ENCODE measurements at places on chromosomes 13 and 19. TPM values are rescaled to one million over a fixed set of nuclear protein-coding genes. Genes with fewer than 3 reads are reported as not detected.
A peak's percentile ranks its signal among the peaks of the same experiment; 100 is the strongest.

Gene ZNF541
- total RNA-seq: 0.71 TPM

Gene CALR
- 454 TPM for total RNA-seq

Gene UBE2L5
- 0.22 TPM for total RNA-seq

Gene SLAIN1
- total RNA-seq: 10.1 TPM

Gene LNX2
- 10.1 TPM for total RNA-seq

Gene OR7C1
- 0.04 TPM for total RNA-seq

Gene ACER1
- not detected for total RNA-seq

Gene HCST
- total RNA-seq: 14.3 TPM

Gene SIGLEC7
- 2.0 TPM for total RNA-seq

DNA sequence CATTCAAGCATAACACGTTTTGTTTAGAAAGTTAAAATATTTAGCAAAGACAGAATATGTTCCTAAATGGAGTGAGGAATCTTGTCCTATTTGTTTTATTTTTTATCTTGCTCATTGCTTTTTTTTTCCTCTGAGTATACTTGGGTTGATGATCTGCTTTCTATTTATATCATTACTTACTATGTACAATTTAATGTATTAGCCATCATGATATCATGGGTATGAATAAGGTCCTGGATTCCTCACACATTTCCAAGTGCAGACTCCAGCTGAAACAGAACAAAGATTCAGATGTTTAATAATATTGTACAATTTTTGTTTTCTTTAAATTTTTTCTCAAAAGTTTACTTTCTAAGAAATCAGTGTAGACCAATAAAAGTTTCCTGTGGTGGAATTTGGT lies 388.2 kb downstream of the GPC6 start:
- DNase-seq: no peak

GRCh38 chr13:45162821-45163220 lies 38.0 kb downstream of the KCTD4 start:
- DNase-seq: no peak

- no peak for DNase-seq
These were observed 73.2 kb downstream of the DIAPH3 start for GRCh38 chr13:60090574-60090973.

DNA sequence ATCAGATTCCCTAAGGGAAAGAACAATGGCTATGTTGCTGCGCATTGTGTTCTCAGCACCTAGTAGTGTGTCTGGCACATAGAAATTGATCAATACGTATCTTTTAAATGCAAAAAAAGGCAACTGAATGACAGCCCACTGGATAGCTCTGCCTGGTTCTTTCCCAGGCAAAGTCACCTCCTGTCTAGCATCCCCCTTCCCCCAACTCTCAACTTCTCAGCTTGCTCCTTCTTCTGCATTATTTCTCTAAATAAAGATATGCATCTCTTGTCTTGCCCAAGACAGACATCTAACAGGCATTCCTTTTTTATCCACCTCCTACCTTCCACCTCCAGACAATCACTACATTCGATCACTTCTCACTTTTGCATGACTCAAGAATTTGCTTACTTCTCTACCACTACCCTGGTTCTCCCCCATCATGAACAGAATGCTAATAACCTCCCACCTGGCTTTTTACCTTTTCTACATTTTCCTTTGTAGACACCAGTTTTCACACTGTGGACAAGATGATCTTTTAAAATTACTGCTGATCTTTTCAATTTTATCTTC lies 26.5 kb upstream of the OXGR1 start:
- no peak for DNase-seq

- DNase-seq: no peak
These were observed 960.0 kb upstream of the PCDH20 start for GRCh38 chr13:62375653-62376052.

DNA sequence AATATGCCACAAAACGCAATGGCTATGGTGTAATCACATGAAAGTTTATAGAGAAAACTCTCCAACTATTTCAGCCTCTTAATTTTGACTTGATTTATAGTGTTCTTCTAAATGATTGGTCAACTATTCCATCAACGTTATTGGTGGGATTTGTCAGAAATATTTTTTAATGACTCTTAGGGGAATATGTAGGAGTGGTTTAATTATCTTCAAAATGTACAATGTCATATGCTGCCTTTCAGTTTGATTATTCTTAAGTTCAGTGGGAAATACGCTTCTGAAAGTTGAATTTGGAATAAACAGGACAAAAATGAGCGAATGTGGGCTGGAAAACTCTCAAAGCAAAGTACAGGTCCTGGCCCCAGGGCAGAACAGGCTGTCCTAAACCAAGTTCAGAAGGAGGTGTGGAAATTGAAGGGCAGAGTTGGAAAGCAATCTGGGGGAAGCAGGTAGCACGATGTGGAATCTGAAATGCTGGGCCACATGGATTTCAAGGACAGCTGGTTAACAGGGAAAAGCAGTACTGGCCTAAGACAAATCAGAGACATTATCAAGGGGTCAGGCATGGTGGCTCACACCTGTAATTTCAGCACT lies 60.8 kb upstream of the MYCBP2 start:
- DNase-seq: no peak

GRCh38 chr13:42392716-42393572 lies 121.0 kb downstream of the AKAP11 start:
- no peak for DNase-seq

- no peak for DNase-seq
These were observed 55.0 kb upstream of the EEF1AKMT1 start for GRCh38 chr13:20828539-20829364.

DNA sequence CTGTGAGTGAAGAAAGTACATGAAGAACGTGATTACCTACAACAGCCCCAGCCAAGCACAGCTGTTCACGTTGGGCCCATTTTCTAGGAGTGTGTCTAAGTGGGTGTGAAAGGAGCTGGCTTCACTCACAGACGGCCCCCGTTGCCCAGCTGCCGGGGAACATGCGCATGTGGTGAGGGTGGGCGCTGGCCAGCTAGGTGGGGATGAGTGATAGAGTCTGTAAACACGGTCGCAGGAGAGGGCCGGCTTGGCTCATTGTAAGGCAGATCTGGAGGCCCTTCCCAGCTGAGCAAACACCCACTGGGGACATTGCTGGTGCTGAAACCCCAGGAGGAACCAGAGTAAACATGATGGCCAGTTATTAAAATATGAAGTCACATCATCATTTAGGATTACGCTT lies 160.5 kb downstream of the TEX29 start:
- DNase-seq: peak; percentile 21
